GM12892 (cell line): ENCODE measurements at places on chromosomes 1 and 21.
A peak's percentile ranks its signal among the peaks of the same experiment; 100 is the strongest.

GRCh38 chr1:228452194-228453021 lies 34.8 kb upstream of the RNF187 start:
- no peak for DNase-seq

DNA sequence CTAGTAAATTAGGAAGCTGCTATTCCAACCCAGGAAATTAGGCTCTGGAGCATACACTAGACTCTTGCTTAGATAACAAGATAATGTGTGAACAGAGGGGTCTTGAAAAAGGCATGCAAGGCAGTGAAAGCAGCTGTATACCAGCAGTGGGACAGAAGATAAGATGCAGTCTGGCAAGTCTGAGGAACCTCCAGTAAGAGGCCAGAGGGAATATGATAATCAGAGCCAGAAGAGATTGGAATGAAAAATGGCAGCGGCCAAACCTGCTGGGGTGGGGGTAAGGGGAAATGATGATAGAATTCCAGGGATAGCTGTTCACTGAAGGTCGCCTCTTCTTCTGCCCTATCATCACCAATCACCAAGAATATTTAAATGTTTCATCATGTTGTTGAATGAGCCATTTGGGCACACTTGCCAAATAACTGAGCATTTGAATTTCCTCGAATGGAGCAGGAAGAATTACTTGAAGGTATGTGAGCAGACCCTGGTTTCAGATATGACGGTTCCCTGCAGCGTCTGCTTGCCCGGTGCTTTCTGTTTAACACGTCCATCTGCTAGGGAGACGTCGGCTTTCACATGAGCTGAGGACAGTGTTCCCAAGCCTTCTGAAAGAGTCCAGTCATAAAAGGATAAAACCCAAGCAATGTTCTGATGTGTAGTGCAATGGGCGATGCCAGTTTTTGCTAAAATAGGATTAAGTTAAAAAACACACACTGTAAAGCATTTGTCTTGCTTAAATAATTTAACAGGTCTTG lies 173.3 kb downstream of the RWDD3 start:
- DNase-seq = no peak

DNA sequence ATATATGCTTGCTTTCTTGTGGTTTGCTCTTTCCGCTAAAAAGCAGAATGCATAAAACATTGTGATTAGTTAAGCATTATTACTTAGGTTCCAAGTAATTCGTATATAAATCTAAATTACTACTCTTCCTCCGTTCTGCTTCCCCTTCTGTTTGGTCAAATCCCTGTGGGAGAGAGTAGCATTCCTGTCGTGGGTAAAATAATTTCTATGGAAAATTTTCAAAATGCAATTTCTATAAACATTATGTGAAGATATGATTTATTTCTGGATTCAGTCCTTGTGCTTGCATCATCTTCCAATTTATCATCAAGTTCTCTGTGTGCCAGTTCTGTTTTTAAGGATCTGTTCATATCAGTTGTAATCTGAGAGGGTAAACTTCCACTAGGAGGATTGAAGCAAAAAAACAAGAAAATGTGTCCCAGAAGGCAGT lies 7.2 kb upstream of the WARS2 start:
- DNase-seq = no peak

GRCh38 chr1:248828845-248829244 lies 3.1 kb upstream of the SH3BP5L start:
- DNase-seq = no peak

DNA sequence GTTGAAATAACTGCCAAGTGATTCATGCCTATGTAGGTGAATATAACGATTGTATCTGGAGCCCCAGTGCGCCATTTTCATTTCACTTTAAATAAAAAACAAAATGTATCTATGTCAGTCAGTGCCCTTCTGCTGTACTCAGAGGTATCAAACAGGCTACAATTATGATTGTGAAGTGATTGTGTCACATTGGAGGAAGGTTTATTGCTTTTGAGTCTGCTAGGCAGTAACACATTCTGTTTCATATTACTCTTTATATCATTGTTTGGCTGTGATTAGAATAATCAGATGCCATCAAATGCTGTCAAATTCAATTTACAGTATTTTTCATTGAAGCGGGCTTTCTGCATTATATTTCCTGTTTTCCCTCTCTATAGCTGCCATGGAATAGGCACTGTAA lies 171.9 kb downstream of the KCTD3 start:
- no peak for DNase-seq

- DNase-seq = no peak
Observed at GRCh38 chr1:53381790-53382401, 54.0 kb upstream of the LRP8 start.

DNA sequence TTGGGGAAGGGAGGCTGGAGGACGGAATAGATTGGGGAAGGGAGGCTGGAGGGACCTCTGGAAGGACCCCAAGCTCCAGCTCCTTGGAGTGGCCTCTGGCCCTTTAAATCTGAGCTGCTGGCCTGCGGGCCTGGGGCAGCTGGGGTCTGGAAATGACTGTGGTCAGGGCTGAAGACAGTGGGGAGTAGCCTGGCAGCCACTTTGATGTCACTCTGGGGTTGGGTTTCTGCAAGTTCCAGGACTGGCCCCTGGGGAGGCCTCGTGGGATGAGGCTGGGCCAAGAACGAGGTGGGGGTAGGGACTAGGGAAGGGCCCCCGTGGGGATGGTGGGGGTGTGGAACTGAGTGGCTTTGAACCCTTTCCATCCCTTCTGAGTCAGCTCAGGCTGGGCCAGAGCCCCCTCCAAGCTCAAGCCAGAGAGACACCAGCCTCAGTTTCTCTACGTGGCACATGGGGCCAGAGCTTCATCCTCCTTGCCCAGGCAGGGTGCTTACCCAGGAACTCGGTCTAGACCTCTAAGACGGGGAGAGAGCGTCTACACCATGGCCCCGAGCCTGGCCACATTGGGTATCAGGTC lies 59.7 kb downstream of the ALPL start:
- DNase-seq = no peak

DNA sequence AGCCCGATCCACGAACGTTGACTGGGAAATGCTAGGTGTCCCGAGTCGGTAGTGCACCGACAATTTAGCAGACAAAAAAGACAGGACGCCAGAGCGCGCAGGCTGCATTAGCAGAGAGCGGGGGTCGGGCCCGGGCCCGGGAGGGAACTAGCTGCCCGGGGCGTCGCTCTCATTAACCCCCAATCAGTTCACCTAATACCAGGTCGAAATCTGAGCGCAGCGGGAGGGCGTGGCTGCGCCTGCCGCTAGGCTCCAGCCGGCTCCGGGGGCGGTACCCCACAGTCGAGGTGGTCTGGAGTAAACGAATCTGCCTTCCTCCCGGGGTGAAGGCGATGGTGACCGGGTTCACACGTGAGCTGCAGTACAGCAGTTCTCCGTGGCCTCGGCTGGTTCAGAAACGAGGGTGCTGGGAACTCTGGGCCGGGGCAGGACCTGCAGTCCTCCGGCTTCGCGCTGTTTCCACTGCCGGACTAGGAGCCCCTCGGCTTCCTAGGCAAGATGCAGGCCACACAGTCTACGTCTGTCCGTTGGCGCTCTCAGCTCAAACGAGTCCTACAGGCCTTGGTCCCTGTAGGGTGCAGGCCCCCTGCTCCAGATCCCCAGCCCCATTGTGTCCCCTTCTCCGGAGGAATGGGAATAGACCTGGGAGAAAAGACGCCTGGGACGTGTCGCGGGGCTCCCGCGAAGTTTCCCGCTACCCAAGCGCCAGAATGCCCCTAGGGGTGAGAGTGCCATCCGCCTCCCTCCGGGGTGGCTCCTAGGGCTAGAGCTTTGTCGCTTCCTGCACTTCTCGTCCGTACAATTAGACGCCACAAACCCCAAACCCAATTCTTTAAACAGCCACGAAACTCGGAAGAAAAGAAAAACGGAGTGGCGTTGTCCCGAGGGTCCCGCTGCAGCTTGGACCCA lies 2.0 kb downstream of the GFI1 start:
- DNase-seq = peak; percentile 43
